Hepatic stellate cell (primary cell): ENCODE measurements at places on chromosomes 2 and 18.

DNA sequence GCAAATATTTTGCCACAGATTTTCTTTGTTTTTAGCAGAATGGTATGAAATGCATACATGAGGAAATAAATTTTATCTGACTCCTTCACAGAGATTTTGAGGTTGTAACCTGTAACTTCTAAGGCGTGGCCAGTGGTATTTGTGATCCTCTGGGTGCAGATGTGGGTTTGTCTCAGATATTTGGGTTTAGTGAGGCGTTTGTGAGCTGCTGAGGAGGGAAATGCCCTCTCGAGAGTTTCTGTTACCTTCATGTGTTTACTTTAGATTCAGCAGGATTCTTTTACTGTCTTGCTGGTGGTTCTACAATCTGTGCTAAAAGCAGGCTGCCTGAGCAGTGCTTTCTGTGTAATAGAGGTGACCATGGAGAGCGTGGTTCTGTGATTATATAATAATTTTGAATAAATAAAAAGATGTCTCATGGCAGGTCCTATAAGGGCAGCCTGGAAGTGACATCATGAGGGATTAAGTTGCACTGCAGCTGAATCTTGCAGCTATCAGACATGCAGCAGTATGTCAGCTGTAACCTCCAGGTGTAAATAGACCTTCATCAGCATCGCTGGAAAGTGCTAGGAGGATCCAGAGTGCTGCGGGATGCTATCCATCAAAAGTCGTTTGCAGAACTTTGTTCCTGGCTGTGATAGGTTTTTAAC lies 34.1 kb downstream of the TANC1 start:
- no peak for DNase-seq

DNA sequence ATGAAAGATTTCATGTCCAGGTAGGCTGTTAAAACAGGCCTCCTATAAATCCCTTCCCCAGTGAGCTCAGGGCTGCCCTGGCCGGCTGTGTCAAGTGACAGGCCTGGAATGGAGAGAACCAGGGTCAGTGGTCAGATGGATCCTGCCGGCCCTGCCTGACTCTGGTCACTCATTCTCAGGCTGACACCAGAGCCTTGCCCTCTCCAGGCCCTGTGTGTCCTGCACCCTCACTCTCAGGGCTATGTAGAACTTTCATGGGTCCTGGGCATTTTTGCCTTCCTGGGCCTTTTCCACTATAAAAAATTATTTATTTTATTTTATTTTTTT lies 82.0 kb upstream of the RGPD5 start:
- DNase-seq: no peak

DNA sequence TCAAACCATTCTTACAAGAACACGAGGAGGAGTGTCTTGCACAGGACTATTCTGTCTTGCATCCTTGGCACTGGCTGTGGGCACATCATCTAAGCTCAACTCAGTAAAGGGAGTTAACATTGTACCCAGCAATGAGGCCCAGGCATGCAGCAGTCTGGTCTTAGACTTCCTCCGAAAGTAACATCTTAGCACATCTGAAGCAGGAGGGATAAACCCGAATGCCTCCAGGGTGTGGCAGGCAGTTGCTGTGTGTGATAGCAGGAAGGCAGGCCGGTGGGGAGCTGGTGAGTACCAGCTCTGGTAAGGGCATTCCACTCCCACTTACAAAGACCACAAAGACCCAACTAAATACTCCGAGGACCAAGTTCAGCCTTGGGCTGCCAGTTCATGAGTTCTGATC lies 206.3 kb downstream of the TSN start:
- DNase-seq: no peak

DNA sequence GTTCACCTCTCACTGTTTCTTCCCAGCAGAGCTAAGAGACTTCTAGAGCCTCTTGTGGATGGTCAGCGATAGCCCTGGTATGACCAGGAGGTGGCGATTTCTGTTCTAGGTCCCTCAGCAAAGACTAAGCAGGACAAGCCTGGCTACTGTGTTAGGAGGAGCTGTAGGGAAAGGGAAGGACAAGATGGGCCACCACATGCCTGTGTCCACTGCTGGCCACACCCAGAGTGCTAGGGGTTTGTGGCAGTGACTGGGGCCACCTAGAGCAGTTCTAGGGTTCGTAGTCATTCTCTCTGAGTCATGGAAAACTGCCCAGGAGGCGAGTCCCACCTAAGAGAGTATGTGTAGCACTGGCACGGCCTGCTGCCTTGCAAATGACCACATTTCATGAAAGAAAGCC lies 179.4 kb downstream of the ALPK2 start:
- DNase-seq: no peak
